Bronchus fibroblast of lung (primary cell): ENCODE measurements at places on chromosomes 2 and 18. TPM values are rescaled to one million over a fixed set of nuclear protein-coding genes. Genes with fewer than 3 reads are reported as not detected.

Gene TMEM185B
- total RNA-seq = 25.1 and 29.4 TPM in 2 replicates

Gene IL1RL1
- total RNA-seq = 0.17 and 0.89 TPM in 2 replicates

Gene FAM98A
- 38.7 and 45.6 TPM in 2 replicates for total RNA-seq

Gene TUBA4B
- total RNA-seq = not detected in 2 replicates
